ENCODE measurements at places on chromosomes 11 and 22.

DNA sequence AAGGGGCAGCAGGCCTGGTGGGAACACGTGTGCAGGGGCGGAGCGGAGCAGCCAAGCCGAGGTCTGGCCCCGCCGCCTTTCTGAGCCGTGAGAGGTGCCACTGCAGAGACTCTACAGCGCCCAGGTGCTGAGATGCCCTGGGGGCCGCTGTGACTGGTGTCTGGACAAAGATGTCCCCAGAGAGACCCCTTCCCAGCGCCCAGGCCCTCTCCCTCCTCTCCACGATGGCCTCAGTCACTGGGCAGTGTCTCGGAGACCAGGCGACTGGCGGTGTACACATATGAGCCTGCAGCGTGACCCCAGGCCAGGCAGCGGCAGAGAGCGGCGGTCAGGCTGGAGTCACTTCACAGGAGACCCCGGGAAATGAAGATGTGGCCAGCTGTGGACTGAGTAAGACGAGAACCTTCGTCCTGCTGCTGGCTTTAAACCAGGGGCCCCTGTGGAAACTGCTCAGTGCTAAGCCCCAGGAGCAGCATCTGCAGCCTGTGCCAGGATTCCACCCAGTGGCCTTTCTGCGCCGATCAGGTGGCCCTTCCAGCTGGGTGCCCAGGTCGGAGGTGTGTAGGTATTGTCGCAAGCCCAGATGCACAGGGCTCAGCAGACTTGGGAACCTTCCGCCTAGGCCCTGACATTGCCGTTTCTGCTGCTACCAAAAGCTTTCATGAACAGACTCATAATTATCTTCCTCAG is 34.7 kb downstream of the MOB2 start:
- no peak for DNase-seq

GRCh38 chr11:75508051-75508561 is 17.6 kb downstream of the GDPD5 start:
- no peak for DNase-seq

DNA sequence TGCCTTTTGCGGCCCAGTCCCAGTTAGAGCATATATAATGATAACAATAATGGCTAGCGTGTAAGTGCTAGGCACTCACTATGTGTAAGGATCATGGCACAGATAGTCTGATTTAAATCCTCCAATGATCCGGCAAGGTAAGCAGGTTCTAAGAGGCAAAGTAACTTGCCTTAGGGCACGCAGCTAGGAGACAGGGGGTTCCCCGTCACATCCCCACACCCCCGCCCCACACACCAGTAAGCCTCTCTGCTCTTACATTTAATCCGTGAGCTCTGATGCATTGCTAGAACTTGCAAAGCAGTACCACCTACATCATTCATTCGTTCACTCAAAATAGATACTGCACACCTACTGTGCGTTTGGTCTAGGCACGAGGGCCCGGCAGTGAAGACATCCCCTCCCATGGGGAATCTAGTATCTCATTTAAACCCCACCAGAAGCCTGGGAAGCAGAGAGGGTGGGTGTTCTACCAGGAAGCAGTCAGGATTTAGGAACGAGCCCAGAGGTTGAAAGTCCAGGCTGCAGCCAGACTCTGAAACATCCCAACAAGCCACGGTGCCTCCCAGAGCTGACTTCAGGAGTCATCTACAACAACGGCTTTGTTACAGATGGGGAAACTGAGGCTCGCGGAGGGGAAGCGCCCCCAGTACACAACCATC is 20.6 kb downstream of the TMPRSS6 start:
- DNase-seq = no peak

GRCh38 chr11:279966-280705 is 1.9 kb downstream of the NLRP6 start:
- no peak for DNase-seq

DNA sequence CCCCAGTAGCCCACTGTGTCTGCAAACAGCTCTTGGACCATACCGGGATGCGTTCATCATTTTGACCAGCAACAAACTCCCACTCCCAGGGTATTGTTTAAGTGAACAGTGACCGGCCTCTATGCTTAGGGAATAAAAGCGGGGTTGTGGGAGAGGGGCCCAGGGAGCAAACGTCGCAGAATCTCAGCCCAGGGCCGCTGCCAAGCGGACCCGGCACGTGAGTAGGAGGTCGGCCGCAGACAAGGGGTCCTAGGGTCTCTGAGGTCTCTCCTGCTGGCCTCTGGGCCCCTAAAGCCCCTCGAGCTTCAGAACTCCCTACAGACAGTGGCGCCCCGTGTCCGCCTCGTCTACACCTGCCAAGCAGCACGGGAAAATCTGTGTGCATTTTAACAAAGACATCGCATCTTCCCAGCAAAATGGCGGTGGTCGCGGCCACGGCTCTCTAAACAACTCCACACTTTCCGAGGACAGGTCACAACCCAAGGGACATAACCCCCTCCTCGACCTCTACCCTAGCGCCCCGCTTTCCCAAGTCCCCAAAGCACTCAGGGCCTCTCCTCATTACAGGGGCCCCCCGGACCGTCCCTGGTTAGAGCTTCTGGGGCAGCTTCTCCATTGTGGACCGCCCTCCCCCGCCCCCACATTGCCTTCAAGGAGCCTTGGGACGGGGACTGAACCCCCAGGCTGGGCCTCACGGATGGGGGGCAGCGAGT is 3.9 kb upstream of the GCAT start:
- no peak for DNase-seq

DNA sequence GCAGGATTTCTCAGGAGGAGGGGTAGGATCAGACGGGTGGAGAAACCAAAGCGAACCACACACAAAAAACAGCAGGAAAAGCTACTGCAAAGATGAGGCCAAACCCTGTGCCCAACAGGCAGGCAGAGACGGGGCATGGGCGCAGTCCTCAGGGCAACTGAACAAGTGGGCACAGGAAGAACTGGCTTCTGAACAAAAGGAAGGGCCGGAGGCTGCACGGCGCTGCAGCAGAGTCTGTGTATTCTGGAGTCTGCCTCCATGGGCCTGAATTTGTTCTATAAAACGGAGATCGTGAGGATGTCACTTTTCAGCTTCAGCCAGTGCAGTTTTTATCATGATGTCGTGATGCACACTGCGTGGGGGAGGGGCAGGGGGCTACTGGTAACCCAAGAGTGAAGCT is 1026.0 kb downstream of the TBC1D22A start:
- no peak for DNase-seq

DNA sequence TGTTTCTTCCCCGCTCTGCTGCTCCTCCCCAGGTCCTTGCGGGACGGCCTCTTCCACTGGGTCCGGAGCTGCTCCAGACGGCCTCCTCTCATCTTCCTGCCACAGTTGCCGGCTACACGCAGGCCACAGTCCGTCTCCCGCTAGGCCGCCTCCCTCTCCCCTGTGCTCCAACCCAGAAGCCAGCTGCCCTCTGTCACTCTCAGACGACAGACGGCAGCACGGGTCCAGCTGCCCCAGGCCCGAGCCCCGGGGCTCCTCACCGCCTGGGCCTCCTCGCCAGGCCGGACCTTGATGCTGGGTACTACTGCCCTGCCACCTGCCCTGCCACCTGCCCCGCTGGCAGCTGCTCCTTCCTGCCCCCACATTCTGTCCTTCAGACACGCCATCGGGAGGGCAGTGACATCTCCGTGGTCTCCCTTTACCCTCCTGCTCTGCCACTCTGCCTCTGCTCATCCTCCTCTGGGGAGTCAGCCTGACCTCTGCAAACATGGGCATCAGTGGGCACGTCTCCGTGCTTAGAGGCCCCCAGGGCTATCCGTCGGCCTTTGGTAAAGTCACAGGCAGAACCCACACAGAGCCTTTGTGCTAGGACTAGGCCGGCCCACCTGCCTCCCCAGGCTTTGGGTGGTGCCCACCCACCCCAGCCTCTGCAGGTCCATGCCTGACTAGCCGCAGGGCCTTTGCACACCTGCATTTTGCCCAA is 43.1 kb upstream of the TH start:
- no peak for DNase-seq

DNA sequence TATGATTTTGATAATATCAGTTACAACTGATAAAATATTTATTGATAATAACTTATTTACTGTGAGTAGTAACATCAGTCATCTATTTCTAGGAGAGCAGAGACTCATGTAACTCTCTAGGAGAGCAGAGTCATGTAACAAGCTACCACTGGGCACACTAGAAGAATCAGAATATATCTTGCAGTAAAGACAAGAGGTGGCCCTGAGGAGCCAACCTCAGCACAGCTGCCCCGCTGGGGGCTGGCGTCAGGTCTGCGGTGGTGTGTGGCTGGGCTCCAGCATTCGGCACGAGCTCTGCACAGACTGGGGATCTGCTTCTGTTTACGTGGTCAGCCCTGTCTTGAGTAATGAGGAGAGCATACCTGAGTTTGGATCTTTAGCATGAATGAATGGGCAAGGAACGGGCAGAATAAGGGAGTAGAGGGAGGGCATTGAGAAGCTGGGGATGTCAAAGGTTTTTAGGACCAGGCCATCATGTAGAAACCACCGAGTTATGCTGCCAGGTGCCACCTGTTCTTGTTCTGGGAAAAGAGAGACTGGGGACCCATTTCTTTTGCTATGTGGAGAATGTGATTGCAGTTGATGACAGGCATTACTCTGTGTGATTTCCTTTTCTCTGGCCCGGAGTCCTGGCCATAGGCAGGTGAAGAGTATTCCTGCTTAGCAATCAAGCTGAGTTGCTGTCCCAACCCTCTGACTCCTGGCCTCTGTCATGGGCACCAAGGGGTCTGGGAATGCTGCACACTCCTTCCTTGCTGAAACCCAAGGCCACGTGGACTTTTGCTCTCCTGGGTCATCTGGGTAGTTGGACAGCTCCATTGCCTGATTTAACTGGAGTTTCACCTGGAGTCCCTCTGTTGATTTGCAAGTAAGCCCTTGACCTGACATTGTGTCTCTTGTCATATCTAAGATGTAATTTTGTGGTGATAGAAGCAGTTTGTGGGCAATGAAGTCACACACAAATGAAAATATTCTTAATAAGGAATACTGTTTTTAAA is 50.9 kb upstream of the HEPHL1 start:
- DNase-seq = no peak

GRCh38 chr22:38469306-38469781 is 1.4 kb downstream of the KDELR3 start:
- DNase-seq = no peak

- no peak for DNase-seq
Measured at GRCh38 chr11:118744046-118744445, 46.9 kb downstream of the DDX6 start.

GRCh38 chr22:49278340-49278739 is 549.3 kb downstream of the BRD1 start:
- DNase-seq = no peak

GRCh38 chr11:107430525-107430924 is 27.1 kb downstream of the CWF19L2 start:
- DNase-seq = no peak

GRCh38 chr11:28072321-28072720 is 35.6 kb downstream of the KIF18A start:
- no peak for DNase-seq

- no peak for DNase-seq
Measured at GRCh38 chr11:113593698-113594308, 112.3 kb downstream of the TMPRSS5 start.

DNA sequence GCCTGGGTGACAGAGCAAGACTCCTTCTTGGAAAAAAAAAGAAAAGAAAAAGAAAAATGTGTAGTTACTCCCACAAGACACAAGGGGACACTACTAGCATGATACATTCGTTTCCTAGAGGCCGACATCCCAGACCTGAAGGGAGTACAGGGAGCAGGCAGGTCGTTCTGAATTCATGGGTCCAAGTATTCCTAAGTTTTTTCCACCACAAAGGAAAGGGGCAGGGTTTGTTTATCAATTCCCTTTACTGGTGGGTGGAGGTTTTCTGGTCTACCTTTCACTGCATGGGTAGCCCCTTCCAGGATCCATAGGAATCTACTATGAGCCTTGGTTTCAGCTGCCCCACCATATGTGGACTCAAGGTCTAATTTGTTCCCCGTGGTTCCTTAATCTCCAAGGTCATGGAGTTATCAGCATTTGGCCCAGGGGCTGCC is 11.8 kb downstream of the TIGD3 start:
- peak; percentile 78 for DNase-seq

DNA sequence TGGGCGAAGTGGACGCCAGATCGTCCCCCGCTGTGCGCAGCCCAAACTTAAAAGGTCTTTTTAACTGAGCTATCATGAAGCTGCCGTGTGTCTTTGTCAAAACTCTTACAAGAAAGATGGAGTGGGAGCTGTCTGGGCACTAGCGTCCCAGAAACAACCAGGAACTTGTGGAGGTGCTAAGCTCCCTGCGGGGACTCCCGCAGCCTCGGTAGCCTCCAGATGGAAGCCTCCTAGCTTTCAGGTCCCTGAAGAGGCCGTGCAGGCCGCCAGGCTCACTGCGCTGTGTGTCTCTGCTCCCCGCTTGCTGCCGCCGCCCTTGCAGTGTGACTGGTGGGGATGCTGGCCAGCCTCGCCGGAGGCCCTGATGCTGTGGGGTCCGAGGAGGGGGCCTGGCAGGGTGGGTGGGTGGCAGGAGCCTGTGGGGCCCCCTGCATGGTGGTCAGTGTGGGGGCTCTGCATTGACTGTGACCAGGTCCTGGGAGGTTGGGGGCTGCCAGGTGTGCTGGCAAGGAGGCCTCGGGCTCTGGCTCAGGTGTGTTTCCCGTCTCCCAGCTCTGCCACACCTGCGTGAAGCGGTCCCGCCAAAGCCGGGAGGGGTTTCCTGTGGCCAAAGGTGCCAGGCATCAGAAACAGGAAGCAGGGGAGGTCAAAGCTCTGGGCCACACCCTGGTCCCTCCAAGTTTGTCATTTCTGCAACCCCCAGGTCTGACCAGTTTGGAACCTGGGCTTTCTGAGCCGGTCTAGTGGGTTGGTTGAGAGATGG is 1.2 kb downstream of the TRABD start:
- no peak for DNase-seq

DNA sequence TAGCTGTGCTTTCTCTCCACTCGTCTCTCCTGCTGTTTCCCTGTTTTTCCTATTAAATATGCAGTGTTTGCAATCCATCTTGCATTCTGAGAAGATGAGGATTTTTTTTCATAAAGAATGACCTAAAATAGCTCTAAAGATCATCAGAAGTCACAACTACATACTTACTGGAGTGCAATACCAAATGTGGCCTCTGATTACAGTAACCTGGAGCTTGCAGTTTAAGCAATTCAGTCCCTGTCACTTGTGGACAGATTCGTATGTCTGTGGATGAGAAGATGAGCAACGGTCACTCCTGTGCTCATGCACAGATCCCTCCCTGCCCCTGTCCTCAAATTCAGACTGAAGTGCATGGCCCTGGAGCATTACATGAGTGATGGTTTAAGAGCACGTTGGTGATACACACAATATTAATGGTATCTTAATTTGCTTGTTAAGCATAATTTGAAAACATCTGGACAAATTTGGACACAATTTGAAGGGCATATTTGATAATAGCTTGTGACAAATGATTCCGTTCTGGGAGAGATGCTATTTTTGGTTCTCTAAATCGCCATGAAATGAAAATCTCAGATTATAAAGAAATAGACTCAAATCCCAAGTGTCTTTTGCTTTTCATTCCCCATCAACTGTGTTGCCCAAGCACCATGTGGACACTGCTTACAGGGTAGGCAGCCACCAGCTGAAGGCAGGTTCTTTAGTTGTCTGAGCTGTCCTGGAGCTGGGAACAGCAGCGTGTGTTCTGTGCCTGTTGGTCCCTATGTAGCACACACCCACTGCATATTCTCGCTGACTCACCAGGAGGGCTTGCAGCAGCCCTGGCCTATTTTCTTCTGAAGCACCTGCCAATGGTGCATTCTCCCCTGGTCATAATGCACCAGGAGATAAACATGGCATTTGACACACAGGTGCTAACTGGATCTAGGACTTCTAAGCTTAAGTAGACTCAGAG is 32.6 kb upstream of the PRAME start:
- no peak for DNase-seq

- peak; percentile 91 for DNase-seq
Measured at GRCh38 chr11:117861151-117862018, 15.1 kb downstream of the FXYD6 start.

All from NCI-H1105 (cell line).